ENCODE measurements at places on chromosomes 1 and 21. TPM values are rescaled to one million over a fixed set of nuclear protein-coding genes. Genes with fewer than 3 reads are reported as not detected.

The ALDH9A1 gene
- polyA plus RNA-seq = 39.5 TPM

The EIF3I gene
- 185 TPM for polyA plus RNA-seq

The C1orf185 gene
- not detected for polyA plus RNA-seq

GRCh38 chr1:55129194-55129728 lies 85.9 kb downstream of the USP24 start:
- no peak for DNase-seq

- no peak for DNase-seq
Observed at GRCh38 chr1:121483961-121484424, 299.2 kb downstream of the SRGAP2C start.

Data from sigmoid colon (tissue), 7 donors.